Stimulated activated CD8-positive, alpha-beta memory T cell treated with anti-CD3 and anti-CD28 coated beads, Interleukin-4, amount 100 ng/mL, for 1 hour (primary cell): ENCODE measurements at places on chromosomes 5 and 9.

DNA sequence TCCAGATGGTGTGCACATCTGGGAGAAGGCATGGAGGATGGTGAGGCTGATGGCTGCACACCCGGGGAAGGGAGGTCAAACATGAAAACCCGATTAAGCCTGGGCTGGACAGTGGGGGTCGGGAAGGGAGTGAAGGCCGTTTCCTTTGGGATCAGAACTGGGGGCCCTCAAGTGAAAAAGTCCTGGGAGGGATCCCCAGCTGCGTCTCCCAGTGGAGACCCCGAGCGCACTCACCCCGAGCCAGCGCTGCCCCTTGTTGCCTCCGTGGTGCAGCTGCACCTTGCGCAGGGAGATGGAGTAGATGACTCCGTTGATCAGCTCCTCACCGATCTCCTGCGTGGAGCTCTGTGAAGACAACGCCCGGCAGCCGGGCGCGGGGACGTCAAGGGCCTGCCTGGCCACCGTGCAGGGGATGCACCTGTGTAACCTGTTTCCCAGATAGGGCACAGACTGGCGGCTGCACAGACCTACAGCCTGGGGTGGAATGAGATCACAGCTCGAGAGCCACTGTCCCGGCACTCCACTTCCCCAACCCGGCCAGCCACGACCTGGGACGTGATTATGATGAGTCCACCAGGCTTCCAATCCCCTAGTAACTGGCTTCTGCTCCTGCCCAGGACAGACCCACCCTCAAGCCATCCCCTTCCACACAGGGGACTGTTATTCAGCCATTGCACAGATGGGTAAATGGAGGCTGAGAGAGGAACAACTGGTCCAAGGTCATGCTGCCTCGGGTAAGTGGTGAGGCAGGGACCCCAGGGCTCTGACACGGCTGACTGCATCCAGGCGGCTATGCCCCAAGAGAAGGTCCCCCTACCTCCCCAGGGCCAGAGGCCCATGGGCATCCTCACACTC, 9.0 kb downstream of the RALGDS start:
- DNase-seq, result no peak

- no peak for DNase-seq
Measured at GRCh38 chr5:61270510-61271165, 61.4 kb upstream of the ZSWIM6 start.

- no peak for DNase-seq
Measured at GRCh38 chr9:94173632-94174031, 85.5 kb upstream of the ZNF169 start.

- no peak for DNase-seq
Measured at GRCh38 chr9:82645600-82645999, 417.3 kb downstream of the RASEF start.

GRCh38 chr5:165104611-165105010, 1599.2 kb downstream of the MAT2B start:
- DNase-seq, result no peak

DNA sequence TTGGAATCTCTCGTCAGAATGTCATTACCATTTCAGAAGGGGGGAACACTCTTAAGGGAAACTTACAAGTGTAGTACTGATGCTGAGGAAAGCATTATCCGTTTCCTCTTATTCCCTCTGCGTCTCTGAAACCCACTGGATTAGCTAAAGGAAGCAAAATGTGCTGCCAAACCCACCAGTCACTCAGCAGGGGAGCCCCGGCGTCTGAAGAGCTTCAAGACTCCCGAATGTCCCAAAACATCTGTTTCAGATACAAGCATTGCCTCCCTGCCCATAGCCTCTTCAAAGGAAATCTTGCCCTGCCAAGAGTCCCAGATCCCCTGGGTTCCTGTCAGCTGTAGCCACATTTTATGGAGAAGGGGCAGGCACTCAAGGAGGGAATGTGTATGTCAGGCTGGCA, 1.0 kb upstream of the HCN1 start:
- DNase-seq, result no peak
